ENCODE measurements at places on chromosomes 6 and 20.

GRCh38 chr6:144969602-144970272 lies 684.6 kb downstream of the UTRN start:
- DNase-seq: no peak

DNA sequence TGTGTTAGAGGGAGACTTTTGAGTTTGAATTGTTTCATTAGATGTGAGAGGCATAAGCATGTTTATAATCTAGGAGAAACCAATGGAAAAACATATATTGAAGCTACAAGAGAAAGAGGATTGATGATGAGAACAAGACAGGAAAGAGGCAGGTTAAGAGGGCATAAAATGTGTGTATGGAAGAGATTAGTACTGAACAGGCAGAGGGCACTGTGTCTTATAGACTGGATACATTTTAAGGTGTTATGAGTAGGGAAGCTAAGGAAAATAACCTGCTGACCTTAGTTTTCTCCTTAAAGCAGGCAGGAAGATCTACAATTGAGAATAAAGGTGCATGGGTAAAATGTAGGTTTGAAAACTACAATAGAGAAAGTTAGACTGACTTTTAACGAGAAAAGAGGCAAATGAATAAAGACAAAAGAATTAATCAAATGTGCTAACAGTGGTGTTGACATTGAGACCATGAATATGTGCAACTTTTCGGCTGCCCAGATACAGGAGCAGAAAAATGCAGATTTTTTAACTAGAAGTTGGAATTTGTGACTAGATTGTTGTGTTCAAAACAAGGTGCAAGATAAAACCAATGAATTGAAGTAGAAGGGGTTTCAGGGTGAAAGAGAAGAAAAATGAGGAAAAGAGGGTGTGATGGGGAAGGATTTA lies 846.3 kb downstream of the HACE1 start:
- DNase-seq: no peak

- DNase-seq: no peak
Measured at GRCh38 chr20:12790859-12791258, 217.9 kb upstream of the SPTLC3 start.

DNA sequence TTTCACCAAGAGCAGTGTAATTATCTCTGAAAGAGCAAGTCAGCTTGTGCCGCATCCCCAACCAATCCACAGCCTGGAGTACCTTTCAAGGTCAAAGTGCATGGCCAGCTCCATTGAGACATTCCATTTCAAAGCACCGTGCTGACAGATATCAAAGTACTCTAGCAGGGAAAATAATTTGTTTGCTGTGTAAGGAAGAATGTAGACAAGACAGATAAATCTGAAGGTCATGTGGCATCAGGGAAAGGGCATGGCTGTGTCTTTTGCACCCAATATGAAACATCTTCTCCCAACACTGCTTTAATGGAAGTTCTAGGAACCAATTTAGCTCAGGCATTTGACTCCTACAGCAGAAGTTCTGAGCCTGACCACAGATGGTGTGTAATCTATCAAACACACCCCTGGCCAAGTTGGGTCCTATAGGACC lies 242.7 kb upstream of the TAB2 start:
- DNase-seq: no peak

- DNase-seq: no peak
Measured at GRCh38 chr6:31352310-31352682, 4.7 kb downstream of the HLA-B start.

GRCh38 chr6:114253431-114253830 lies 89.4 kb downstream of the HS3ST5 start:
- no peak for DNase-seq

DNA sequence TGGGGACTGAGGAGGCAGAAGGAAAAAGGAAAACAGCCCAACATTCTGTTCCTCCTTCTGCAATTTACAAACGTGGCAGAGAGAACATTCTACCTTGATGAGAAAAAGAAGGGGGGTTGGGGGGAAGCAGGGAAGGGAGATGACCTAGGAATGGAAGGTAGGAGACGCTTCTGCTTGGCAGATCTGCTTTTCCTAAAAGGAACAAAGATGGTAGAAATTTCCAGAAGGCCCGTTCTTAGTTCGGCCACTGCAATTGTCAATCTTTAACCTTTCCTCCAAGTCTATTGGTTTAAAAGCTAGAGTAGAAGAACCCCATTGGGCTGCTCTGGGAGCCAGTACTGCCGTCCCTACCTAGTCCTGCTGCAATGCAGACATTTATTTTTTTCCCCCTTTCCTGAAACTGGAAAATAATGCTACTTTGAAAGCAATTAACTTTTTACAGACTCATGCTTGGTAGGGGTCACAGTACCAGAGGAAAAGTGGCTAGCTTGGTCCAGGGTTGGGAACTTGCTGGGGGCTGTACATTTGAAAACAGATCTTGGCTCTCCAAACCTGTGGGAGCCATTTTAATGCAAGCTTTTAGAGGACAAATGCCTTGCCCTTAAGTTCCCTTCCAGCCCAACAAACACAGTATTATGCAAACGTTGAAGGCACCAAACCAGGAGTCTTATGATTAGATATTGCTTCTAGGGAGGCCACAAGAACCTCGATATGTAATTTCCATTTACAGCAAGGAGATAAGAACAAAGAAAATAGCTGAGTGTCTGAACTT lies 2.6 kb downstream of the ZMYND8 start:
- DNase-seq: no peak

DNA sequence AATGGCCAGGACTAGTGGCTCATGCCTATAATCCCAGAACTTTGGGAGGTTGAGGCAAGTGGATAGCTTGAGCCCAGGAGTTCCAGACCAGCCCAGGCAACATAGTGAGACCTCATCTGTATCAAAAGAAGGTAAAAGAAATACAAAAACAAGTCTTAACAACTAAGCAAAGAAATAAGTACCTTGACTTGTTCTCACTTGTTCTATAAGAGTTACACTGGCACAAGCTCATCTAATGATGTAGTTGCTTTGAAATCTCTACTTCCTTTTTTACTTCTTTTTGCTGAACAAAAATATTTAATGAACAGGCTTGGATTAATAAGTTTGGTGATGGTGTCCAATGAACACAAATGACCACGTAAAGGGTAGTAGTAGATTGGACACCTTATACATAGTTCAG lies 72.2 kb downstream of the SGK1 start:
- DNase-seq: no peak

- DNase-seq: no peak
Measured at GRCh38 chr6:15523679-15524630, 138.9 kb downstream of the DTNBP1 start.

GRCh38 chr20:37681384-37682112 lies 12.3 kb upstream of the CTNNBL1 start:
- DNase-seq: no peak

DNA sequence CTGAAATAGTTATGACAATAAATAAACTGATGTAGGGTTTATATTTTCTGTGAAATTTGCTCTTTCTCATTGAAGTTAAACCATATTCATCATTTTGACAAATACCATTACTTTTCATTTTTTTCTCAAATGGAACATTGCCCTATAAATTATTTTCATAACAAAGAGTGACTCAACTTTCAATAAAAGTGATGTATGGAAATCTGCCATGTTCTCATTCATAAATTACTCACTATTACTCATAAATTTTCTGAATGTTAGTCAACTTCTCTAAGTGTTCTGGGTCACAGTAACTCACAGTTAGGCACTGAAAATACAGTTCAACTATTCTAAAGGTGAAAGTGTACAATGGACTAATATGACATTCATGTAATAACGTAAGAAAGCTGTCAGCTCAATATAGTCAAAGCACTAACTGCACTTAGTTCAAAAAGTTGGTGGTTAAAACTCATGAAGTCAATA lies 19.0 kb upstream of the STX11 start:
- peak; percentile 68 for DNase-seq

- peak; percentile 99 for DNase-seq
Measured at GRCh38 chr6:57267586-57268293, 45.6 kb upstream of the RAB23 start.

- peak; percentile 99 for DNase-seq
Measured at GRCh38 chr6:142416179-142416578, 114.4 kb downstream of the ADGRG6 start.

Measured in fibroblast of skin of abdomen (primary cell).